ENCODE measurements at places on chromosomes 3 and 15.

DNA sequence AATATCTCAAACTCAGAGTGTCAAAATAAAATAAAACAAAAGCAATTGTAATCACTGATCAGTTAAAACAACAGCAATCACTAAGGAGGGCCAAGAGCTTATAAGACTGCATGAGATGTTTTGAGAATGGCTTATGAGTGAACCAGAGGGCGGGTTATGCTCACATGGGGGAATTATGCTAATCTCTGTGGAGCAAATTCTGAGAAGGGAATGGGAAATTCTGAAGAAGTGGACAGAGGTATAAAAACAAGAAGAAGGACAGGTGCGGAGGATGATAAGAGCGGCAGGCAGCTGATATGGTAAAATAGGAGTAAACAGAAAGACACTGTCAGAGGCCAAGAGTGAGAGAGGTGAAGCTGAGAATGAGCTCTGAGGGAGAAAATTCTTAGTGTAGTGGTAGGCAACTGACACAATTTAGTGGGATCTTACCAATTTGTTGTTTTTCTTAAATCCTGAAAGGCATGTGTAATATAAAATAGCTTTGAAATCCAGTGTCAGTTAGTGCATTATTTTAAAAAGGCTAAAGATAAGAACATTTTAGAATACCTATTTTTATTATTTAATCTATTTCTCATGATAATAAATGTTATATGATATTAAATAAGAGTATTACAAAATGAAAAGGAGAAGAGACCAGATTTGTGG is 133.8 kb downstream of the SPATA16 start:
- DNase-seq, result no peak

DNA sequence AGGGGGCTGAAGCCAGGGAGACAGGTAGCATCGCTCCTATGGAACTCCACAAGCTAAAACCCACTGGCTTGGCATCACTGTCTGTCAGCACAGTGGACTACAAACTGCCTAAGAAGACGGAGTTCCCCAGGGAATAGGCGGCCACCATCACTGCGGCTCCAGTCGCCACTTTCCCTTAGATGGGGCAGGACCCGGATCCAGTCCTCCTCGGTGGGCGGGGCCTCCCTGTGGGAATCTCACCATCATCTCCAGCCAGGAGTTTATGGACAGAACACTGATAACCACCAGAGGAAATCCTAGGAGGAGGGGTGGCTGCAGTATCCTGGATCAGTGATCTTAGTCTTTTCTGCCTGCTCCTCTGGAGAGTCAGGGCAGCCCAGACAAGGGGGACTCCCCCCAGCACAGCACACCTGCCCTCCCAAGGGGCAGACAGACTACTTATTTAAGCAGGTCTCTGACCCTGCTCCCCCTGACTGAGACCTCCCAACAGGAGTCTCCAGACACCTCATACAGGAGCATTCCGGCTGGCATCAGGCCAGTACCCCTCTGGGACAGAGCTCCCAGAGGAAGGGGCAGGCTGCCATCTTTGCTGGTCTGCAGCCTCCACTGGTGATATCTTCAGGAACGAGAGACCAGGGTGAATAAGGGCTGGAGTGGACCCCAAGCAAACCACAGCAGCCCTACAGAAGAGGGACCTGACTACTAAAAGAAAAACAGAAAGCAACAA is 435.6 kb upstream of the RASGRP1 start:
- DNase-seq, result no peak

DNA sequence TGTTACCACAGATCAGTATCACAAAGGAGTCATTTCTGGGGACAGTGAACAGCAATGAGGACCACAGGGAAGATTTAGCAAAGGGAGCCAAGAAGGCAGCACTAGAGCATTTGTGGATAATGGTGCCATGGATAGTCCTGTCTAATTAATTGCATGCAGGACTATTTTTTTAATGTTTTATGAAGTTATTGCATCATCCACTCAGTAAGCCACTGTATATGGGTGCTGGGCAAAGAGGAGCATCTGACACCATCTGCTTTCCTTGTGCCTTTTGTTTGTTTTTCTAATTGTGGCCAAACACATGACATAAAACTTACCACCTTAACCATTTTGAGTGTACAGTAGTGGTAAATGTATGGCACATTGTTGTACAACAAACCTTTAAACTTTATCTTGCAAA is 301.1 kb upstream of the LRRFIP2 start:
- no peak for DNase-seq

DNA sequence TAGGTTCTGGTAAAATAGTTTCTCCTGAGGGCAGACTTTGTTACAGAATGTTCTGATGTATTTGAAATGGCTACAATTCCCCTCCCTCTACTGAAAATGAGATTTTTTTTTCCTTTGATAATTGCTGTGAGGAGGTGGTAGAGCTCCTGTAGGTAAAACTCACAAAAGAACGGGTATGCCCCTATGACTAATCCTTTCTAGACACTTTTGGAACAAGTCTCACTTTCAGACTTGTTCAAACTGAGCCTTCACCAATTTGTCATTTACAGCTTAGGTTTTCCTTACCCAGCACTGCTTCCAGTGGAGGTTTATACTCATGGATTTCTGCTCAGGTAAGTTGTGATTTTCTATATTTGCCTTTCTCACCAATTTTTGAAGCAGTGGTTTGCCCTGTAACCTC is 115.6 kb downstream of the NLGN1 start:
- no peak for DNase-seq

- DNase-seq, result no peak
These were observed 188.0 kb upstream of the MRPL3 start for GRCh38 chr3:131690800-131691199.

- no peak for DNase-seq
These were observed 86.3 kb downstream of the FAM81A start for GRCh38 chr15:59524331-59524731.

GRCh38 chr3:136802481-136802996 is 16.4 kb upstream of the SLC35G2 start:
- no peak for DNase-seq

GRCh38 chr15:31814082-31814481 is 216.2 kb upstream of the CHRNA7 start:
- DNase-seq, result no peak

DNA sequence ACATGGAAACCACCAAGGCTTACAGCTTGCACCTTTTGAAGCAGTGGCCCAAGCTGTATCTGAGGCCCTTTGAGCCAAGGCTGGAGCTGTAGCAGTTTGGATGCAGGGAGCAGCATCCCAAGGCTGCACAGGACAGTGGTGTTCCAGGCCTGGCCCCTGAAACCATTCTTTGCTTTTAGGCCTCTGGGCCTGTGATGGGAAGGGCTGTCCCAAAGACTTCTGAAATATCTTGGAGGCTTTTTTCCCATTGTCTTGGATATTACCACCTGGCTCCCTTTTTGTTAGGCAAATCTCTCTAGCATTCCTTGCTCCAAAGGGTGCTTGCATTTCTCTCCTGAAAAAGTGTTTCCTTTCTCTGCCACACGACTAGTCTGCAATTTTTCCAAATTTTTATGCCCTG is 302.8 kb upstream of the MDFIC2 start:
- DNase-seq, result no peak

- no peak for DNase-seq
These were observed 540.3 kb downstream of the PYDC2 start for GRCh38 chr3:192001218-192001617.

DNA sequence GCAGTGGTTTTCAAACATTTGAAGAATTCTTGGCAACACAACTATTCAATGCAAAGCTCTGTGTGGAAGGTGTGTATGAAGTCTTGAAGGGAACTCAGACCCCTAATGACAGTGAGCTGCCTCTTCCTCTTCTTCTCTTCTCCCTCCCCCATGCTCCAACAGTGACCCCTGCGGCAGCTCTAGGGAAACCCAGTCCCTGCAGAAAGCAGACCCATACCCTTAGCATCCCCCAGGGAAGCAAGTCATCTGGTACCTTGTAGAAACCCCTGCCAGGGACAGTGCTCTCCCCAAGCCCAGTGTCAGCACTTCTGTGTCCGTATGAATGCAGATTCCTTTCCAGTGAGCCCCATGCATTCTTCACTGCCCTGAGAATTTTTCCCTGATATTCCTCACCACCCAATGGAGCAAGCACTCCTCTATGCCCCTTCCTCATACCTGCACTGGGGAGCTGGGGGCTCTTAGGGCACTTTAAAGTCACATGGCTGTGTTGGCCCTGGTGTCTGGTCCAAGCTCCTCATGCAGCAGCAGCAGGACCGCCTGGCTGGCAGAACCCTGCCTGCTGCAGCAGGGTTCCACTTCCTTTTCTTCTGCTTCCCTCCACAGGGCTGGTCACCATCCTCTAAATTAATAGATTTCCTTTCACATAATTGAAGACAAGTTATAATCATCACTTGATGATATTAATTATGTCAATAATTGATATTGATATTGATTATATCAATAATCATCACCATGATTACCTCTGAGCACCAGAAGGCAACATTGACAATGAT is 442.5 kb downstream of the EPHB1 start:
- no peak for DNase-seq

GRCh38 chr15:85118581-85118980 is 136.9 kb downstream of the PDE8A start:
- DNase-seq, result no peak

DNA sequence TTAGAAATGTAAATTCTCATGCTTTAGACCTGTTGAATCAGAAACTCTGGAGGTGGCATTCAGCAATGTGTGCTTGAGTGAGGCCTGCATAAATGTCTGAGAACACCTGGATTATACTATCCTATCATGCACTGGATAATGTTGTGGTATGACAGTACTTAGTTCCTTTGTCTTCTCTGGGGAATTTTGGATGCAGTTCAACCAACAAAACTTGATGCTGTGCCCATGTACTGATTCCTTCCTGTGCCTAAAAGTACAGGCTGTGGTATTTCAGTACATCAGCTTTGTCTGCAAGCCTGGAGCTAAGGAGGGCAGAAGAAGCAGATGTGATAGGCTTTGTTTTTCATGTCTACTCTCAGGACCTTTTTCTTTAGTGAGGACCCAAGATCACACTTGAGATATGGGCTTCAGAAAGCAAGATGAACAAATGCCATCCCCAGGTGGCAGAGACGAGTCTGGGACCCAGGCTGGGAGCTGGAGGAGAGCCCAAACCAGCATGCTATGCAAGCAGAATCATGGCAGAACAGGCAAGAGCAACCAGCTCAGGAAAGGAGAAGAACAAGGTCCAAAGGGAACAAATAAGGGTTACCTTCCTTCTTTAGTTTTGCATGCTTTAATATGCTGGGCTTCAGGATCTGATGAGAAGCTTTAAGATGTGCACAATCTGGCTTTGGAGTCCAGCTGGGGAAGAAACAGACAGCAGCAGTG is 124.7 kb downstream of the MYRIP start:
- DNase-seq, result no peak

DNA sequence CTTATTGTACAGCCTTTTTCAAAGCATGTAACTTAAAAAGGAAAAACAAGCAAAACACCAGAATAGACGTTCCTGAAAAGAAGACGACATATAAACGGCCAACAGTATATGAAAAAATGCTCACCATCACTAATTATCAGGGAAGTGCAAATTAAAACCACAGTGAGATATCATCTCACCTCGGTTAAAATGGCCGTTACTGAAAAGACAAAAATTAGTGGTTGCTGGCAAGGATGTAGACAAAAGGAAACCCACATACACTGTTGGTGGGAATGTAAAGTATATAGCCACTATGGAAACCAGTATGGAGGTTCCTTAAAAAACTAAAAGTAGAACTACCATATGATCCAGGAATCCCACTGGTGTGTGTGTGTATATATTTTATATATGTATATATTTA is 64.5 kb upstream of the MLF1 start:
- no peak for DNase-seq

- DNase-seq, result no peak
These were observed 470.5 kb downstream of the EPHA3 start for GRCh38 chr3:89577637-89578530.

- no peak for DNase-seq
These were observed 52.9 kb downstream of the EXOG start for GRCh38 chr3:38549082-38549481.

DNA sequence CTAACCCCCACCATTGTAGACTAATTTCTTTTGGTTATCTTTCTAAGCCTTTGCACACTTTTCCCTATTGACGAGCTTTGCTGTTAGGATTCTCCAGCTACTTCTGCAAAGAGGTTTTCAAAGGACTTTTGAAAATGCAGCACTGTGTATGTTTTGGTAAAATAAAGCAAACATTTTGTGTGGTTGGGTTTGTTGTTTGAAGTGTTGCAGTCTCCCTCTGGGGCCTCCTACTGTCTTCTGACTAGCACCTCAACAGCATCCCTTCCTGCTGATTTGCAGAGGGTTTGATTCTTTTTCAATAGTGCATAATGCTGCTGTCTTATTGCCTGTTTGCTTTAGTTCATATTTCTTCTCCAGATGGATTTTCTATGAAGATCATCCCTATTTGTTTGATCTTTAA is 775.1 kb upstream of the CFAP20DC start:
- DNase-seq, result no peak

GRCh38 chr3:29236146-29236840 is 44.6 kb upstream of the RBMS3 start:
- DNase-seq, result no peak

DNA sequence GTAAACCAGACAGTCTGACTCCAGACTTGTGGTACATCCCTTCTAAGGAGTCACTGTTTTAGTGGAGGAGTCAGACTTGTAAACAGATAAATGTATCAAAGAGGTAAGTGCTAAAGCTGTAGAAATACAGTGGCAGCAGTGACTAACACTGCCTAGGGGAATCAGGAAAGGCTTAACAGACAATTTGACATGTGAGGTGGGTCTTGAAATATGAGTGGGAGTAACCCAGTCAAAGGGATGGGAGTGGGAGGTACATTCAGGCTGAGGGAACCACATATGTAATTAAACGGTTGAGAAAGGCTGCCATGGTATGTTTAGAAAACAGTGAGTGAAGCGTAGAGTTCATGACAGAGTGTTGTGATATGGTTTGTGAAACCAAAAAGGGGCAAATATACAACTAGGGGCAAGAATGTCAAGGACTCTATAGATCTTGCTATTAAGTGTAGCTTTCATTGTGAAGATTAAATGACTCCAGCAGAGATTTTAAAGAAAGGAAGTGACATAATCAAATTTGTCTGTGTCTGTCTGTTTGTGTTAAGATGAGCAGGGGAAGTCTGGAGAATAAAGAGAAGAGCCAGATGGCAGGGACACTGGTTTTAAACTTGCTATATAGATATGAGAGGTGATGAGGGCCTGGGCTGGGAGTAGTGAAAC is 11.2 kb upstream of the ALCAM start:
- DNase-seq, result peak; percentile 33

DNA sequence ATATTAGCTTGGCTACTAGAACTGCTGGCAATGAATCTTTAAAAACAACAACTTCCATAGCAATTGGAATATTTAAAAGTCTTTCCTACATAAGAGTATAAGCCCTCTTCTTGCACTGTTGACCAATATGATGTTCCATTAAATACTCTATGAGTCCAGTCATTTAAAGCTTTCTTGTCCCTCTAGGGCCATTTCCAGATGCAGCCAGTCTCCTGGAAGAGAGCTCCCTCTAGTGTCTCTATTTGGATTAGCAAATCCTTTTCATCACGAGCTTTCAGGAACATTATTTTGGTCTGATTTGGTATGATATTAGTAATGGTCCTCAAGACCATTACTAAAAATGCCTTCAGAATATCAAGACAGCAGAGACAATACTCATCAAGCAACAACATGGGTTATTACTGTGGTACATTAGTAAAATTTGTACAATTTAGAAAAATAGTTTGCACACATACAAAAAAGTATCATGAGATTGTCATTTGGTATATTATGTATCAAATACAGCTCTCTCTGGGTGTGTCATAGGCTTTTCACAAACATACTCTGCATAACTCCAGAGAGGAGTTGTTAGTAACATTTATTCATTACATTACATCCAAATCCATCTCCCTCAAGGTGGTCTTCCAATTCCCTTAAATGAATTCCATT is 101.3 kb downstream of the DPH6 start:
- DNase-seq, result peak; percentile 73

All from lung microvascular endothelial cell (primary cell).